K562 (cell line): ENCODE measurements at places on chromosomes 12 and 14. TPM values are rescaled to one million over a fixed set of nuclear protein-coding genes. Genes with fewer than 3 reads are reported as not detected.

GRCh38 chr14:75281654-75282019, 3.0 kb downstream of the FOS start:
- no peak overlapping the region for H3K27ac ChIP-seq
- peaks cover 18% of the 10 kb centered on the region; the same call in 2 of the 3 replicates for H3K36me3 ChIP-seq
- no peak overlapping the region for H3K4me3 ChIP-seq
- DNase-seq, result no peak

DNA sequence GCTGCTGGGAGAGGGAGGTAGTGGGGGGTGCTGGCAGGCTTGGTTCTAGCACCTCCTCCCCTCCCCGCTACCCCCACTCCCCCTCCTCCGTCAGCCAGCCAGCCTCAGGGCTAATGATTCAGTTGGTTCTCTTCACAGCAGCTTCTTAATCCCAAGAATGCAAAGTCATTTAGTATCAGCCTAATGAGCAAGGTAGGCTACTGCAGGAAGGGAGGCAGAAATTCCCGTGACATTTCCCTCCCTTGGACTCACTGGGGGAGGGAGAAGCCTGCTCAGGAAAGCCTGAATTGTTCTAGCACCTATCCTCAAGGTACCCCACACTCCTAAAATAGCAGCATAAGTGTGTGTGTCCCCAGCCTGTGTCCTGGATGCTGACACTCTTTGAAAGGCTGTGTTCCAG, 29.8 kb downstream of the ITPK1 start:
- no peaks in the 10 kb centered on the region for H3K27me3 ChIP-seq
- no peak overlapping the region for H3K27ac ChIP-seq
- H3K36me3 ChIP-seq, result no peaks in the 10 kb centered on the region

The NT5DC3 gene
- 18.8 and 19.8 TPM in 2 replicates for polyA plus RNA-seq

DNA sequence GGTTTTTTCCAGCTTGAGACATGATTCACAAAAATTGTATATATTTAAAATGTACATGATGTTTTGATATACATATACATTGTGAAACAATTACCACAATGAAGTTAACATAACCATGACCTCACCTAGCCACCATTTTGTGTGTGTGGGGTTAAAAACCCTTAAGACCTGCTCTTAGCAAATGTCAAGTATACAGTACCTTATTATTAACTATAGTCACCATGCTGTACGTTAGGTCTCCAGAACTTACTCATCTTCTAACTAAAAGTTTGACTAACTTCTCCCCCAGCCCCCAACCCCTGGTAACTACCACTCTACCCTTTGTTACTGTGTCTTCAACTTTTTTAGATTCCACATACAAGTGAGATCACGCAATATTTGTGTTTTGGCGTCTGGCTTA, 52.6 kb downstream of the EIF2S3B start:
- no peaks in the 10 kb centered on the region for H3K27me3 ChIP-seq
- H3K4me1 ChIP-seq, result no peaks in the 10 kb centered on the region
- H3K4me3 ChIP-seq, result no peak overlapping the region

GRCh38 chr12:109777544-109777943, 55.7 kb downstream of the TRPV4 start:
- H3K4me3 ChIP-seq, result no peak overlapping the region
- H3K36me3 ChIP-seq, result no peaks in the 10 kb centered on the region
- DNase-seq, result peak; percentile 27
- peaks cover 22% of the 10 kb centered on the region for H3K27me3 ChIP-seq
- H3K4me1 ChIP-seq, result no peaks in the 10 kb centered on the region; the same call in 2 of the 3 replicates

GRCh38 chr14:53902307-53902706, 54.3 kb downstream of the BMP4 start:
- no peak for DNase-seq
- H3K4me3 ChIP-seq, result no peak overlapping the region
- H3K36me3 ChIP-seq, result no peaks in the 10 kb centered on the region
- no peaks in the 10 kb centered on the region for H3K4me1 ChIP-seq

DNA sequence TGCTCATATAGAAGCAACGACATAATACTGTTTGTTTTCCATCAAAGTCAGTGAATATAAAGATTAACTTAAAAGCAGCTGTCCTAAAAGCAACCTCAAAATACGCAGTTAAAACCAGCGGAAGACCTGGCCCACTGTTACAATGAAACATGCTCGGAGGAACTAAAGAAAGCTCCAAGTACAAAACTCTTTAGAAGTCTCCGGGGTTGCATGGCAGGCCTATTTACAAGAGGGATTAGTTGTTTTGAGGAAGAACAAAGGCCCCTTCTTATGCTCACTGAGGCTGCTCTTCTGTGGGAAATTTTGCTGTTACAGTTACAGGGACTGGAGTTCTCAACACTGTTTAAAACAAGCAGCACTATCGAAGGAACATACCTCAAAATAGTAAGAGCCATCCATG, 75.9 kb upstream of the C12orf71 start:
- H3K27ac ChIP-seq, result no peak overlapping the region
- H3K36me3 ChIP-seq, result no peaks in the 10 kb centered on the region
- no peaks in the 10 kb centered on the region for H3K4me1 ChIP-seq
- no peak for DNase-seq
- peaks cover 4% of the 10 kb centered on the region; the same call in 1 of the 2 replicates for H3K27me3 ChIP-seq
